Breast epithelium (tissue), 4 donors: ENCODE measurements at places on chromosomes 13 and 19. TPM values are rescaled to one million over a fixed set of nuclear protein-coding genes. Genes with fewer than 3 reads are reported as not detected.

KASH5 gene
- not detected for total RNA-seq

MYO16 gene
- total RNA-seq = 0.15 TPM

SRRM5 gene
- total RNA-seq = 0.33 TPM

GRCh38 chr13:96075953-96076543, 13.9 kb upstream of the HS6ST3 start:
- DNase-seq = no peak

KCNN4 gene
- 1.9 TPM for total RNA-seq

FPR2 gene
- total RNA-seq = 0.15 TPM

- DNase-seq = no peak
Observed at GRCh38 chr19:33879818-33880575, 83.3 kb downstream of the KCTD15 start.

RDH8 gene
- total RNA-seq = not detected

- DNase-seq = no peak
Observed at GRCh38 chr19:56142897-56143434, 1.9 kb downstream of the ZNF444 start.

DNA sequence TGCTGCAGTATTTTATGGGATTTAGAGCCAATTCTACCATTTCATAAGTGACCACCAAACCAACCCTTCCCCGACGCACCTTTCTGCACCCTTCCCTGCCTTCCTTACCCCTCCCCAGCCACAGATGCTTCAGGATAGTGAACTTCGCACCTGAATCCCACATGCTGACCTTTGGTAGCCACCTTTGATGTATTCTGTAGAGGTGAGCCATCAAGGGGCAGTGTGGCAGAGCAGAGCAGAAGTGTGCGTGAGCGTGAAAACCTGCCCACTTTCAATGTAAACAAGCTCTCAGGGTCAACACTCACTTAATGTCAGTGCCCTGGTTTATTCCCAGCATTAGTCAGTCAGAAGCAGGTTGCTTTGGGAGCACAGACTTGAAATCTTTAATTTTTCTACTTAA, 107.7 kb downstream of the FRY start:
- no peak for DNase-seq

RASAL3 gene
- 5.9 TPM for total RNA-seq

GRCh38 chr13:75076476-75076875, 405.5 kb downstream of the TBC1D4 start:
- DNase-seq = no peak

ATXN8OS gene
- not detected for total RNA-seq

SYT3 gene
- 1.3 TPM for total RNA-seq

SERP2 gene
- total RNA-seq = 2.6 TPM

GRCh38 chr19:23999821-24000610, 85.3 kb downstream of the ZNF726 start:
- no peak for DNase-seq

DNA sequence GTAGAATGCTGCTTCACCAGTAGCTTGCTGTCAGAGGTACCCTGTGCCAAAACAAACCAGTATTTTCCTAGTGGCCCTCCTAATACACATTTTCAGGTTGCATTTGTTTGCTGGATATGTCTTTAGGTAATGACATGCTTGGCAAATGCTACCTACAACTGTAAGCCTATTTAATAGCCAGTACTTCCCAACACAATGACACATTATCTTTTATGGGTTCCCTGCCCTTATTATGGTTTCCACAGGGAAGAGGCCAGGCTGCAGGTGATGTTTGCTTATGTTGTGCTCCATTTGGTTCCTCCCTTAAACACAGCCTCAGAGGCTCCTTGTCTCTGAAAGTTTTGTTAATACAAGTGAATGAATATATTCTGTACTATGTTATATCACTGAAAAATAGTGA, 24.7 kb downstream of the FRY start:
- DNase-seq = no peak

- no peak for DNase-seq
Observed at GRCh38 chr13:65642996-65643395, 1587.1 kb downstream of the PCDH9 start.

DNA sequence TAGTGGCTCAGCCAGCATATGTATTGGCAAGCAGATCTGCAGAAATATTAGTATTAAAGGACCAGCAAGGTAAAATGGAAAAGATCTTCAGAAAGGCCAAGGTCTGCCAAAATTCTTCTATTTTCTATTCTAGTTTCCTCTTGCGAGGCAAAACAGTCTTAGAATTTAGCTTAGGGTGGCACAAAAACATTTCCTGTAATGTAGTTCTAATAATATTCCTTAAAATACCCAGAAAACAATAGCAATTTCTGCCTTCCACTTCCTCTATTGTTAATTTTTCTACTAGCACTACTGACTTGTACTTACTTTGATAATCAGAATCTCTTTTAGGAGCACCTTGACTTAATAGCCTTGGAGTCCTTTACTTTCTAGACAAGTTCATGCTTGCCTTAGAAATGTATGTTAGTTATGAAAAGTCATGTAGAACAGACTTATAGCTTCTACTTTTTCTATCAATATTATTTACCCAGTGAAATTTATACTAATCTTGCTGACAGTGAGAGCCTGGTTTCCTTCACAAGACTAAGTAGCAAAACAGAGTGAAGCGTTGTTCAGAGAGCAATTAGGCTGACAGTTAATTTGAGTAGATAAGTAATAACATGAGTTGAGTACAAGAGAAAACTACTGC, 23.9 kb upstream of the LPAR6 start:
- DNase-seq = no peak

DNA sequence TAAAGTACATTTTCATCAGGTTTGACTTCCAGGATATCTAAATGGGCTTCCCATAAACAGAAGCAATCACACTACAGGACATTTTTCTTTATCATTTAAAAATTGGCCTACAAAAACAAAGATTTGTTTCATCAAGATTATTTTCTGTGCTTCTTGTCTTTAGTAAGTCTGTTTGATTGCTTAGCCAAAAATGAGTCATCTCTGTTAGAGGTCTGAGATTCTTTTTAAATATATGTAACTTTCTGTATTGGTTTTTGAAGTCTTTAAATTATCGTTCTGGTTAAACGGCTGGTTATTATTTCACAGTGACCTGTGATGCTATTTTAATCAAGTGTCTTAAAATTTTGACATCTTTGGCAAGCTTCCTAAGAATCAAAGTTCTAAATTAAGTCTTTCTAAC, 62.7 kb downstream of the SLITRK1 start:
- no peak for DNase-seq

DNA sequence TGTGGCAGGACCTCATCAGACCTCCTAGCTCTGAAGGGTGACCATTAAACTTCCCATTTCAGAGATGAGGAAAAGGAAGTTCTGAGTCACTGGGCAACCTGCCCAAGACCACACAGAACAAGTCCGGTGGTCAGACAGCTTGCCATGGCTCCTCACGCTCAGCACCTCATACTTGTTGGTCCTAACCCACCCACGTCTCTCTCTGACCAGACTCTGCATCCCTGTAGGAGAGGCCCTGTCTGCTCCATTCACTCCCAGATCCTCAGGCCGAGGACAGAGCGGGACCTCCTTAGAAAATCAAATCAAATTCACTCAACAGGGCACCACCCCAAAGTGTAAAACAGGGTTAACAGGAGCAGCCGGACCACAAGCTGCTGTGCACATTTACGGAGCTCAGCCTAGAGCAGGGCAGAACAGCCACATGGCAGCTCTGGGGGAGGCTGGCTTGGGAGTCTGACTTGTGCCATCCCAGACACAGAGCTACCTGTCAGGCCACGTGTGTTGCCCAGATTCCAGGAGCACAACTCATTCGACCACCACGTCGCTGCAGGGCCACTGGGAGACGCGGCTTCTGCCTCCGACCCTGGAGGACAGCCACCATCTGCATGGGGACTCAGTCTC, 1.7 kb downstream of the MIER2 start:
- DNase-seq = no peak

DNA sequence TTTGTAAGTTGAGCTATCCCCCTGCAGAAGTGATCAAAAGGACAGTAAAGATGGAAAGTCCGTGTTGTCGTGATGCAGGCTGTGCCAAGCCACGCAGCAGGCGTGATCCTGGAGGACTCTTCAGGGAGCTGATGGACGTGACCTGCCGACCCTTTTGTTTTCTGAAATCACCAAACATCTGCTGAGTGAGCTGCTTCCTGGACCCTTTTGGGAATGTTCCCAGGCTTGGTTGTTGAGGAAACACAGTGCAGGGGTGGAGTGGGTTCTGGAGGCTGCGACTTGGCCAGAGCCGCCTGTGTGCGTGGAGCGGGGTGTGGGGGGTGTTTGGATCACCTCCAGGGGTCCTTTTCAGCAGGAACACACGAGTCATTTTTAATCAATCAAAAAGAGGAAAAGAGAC, 15.4 kb upstream of the CPAMD8 start:
- no peak for DNase-seq

DNA sequence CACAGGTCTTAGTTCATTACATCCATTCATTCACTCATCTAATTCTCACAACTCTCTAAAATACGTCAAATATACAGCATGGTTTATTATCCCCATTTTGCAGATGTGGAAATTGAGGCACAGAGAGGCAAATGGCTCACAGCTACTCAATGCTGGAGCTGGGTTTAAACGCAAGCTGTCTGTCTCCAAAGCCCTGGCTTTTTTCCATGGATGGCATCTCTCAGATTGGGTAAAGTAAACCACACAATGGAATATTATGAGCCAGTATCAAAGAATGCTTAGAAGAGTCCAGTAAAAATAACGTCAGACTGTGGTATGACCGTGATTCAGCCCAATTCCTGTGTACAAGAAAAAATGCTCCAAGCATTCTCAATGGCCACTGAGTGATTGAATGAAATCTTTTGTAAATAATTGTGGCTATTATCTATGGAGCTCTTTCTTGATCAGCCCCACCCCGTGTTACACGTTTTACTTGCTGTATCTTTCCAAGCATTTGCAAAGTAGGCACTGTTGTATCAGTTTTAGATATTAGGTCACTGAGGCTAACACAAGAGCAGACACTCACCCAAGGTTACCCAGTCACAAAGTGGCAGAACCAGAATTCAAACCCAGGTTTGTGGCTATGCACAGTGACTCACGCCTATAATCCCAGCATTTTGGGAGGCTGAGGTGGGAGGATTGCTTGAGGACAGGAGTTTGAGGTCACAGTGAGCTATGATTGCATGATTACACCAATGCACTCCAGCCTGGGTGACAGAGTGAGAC, 5.5 kb upstream of the ACP7 start:
- DNase-seq = no peak

DNA sequence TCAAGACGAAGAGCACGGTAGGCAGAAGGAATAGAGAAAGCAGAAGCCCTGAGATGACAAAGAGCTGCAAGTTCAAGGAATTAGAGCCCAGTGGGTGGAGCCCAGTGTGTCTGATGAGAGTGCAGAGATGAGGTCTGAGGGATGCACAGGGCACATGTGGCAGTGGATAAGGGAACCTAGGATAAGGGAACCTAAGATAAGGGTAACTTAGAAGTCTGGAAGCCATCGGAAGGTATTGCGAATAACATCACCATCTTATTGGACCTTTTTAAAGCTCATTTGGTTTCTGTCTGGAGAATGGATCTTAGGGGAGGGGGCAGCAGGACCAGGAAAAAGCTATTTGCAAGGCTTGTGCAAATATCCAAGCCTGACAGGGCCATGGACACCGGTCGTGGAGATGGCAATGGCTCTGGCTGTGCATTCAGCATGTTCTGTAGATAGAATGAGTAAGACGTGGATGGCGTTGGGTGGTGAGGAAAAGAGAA, 1.3 kb downstream of the FPR3 start:
- DNase-seq = no peak

ADAMTSL5 gene
- 2.1 TPM for total RNA-seq

- DNase-seq = no peak
Observed at GRCh38 chr13:90201202-90201601, 1146.3 kb upstream of the MIR17HG start.

DNA sequence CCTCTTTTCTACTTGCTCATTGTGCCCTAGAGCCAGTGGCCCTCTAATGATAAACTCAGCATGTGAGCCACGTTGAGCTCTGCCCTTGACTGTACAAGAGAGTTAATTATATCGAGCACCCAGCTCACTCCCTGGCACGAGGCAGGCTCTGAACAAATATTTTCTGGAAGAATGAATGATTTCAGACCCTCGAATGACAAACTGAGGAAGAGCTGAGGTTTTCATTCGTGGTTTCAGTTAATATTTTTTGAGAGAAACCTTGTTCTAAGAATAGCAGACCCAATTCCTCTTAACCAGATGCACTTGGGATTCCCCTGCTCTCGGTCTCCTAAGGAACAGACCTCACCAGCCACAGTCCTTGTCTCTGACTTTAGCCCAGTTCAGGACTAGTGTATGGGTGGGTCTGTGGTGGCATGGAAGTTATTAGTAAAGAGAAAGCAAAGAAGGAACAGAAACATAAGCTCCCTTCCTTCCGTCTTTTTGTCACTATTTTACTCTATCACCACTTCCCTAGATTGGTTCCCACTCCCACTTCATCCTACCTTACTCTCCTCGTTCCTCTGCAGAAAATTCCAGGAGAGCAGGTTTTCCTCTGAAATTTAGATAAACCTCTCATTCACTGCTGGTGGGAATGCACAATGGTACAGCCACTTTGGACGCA, 22.1 kb upstream of the WDFY2 start:
- DNase-seq = no peak

GRCh38 chr19:40219721-40220276, 1.6 kb upstream of the TTC9B start:
- no peak for DNase-seq

GRCh38 chr19:10686661-10687517, 14.3 kb upstream of the QTRT1 start:
- DNase-seq = no peak

DNA sequence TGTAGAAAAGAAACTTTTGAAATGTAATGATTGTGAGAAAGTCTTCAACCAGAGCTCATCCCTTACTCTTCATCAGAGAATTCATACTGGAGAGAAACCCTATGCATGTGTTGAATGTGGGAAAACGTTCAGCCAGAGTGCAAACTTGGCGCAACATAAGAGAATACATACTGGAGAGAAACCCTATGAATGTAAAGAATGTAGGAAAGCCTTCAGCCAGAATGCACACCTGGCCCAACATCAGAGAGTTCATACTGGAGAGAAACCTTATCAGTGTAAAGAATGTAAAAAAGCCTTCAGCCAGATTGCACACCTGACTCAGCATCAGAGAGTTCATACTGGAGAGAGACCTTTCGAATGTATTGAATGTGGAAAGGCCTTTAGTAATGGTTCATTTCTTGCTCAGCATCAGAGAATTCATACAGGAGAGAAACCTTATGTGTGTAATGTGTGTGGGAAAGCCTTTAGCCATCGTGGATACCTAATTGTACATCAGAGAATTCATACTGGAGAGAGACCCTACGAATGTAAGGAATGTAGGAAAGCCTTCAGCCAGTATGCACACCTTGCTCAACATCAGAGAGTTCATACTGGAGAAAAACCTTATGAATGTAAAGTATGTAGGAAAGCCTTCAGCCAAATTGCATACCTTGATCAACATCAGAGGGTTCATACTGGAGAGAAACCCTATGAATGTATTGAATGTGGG, 19.3 kb downstream of the ZNF583 start:
- no peak for DNase-seq

GRCh38 chr19:19040417-19040816, 7.0 kb downstream of the ARMC6 start:
- DNase-seq = no peak

TEX101 gene
- total RNA-seq = not detected

CCDC169 gene
- total RNA-seq = 1.1 TPM

GRCh38 chr13:61466280-61466679, 50.6 kb upstream of the PCDH20 start:
- no peak for DNase-seq

ZNF726 gene
- 9.4 TPM for total RNA-seq

GRCh38 chr13:113493315-113493951, 2.9 kb upstream of the DCUN1D2 start:
- no peak for DNase-seq
